Hepatocyte (in vitro differentiated cells): ENCODE measurements at places on chromosomes 12 and 14.
A peak's percentile ranks its signal among the peaks of the same experiment; 100 is the strongest.

DNA sequence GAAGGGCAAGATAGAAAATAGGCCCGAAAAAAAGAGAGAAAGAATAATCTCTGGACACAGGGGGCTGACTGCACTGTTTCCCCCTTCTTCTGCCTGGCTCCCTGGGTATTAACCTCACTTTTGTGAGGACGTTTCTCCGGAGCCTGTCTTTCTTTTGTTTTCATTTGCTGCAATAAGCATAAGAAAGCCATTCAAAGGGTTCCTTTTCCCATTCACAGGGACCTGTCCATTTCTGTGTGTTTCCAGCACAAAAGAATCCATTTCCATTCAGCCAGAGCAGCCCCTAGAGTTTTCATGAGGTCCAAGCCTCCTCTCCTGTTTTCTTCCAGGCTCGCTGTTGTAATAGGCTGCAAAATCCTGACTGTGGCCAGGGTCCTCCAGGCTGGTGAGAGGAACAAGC lies 16.8 kb downstream of the PLXNC1 start:
- DNase-seq = no peak

- no peak for DNase-seq
Measured at GRCh38 chr12:92582475-92582874, 120.3 kb upstream of the PLEKHG7 start.

DNA sequence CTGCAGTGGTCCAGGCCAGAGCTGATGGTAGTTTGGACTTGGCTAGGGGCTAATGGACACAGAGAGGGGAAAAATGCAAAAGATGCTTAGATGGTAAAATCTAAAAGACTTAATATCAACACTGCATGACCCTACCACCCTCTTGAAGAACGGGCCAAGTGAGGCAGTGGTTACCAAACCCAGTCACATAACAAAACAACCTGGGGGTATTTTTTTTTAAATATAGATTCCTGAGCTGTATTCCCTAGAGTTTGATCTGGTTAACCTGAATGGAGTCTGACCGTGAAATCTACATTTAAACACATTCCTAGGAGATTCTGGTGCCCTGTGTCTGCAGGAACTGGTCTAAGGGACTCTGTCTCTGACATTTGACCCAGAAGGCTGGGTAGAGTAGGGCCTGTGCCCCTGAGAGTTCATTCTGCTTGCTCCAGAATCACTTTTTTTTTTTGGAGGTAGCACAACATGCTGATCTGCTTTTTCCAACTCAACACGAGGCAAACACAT lies 15.7 kb downstream of the ABHD4 start:
- DNase-seq = no peak

- no peak for DNase-seq
Measured at GRCh38 chr14:23127861-23128260, 8.8 kb upstream of the CEBPE start.

GRCh38 chr12:71230542-71230941 lies 72.7 kb upstream of the TSPAN8 start:
- no peak for DNase-seq

- peak; percentile 44 for DNase-seq
Measured at GRCh38 chr12:6684609-6685008, 4.6 kb downstream of the ZNF384 start.

- DNase-seq = peak; percentile 32
Measured at GRCh38 chr12:118357257-118358007, 15.3 kb downstream of the TAOK3 start.

GRCh38 chr14:96576937-96577336 lies 74.8 kb downstream of the PAPOLA start:
- DNase-seq = no peak

DNA sequence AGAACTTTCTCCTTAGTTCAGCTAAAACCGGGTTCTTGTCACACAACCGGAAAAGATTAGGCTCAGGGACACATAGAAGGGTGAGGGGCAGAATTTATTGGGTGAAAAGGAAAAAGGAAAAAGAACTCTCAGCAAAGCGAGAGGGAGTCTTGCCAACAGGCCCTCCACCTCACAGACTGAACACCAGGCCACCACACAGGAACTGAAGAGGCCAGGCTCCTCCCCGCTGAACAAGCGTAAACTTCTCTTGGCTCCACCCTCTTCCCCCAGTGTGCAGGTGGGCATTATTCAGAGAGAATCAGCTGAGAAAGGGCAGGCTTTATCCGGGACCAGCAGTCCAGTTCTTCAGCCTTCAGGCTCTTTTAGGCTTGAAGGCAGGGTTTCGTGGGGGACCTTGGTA lies 125.6 kb upstream of the FGD4 start:
- peak; percentile 55 for DNase-seq

- no peak for DNase-seq
Measured at GRCh38 chr12:23421556-23421955, 527.9 kb downstream of the SOX5 start.

DNA sequence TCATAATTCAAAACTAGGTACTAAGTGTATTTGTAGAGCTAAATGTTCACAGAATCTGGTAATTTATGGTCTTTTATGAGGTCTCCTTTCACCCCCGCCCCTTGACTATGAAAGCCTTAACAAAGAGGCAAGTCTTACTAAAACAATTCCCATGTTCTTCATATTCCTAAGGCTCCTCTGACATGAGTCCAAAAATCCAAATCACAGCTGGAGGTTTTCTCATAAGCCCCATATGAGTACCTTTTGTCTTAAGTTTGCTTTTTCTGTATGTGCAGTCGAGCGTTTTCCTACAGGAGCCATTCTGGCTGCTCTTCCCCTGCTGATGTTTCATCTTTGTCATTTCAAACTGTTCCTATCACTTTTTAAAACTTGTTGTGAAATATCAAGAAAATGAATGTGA lies 55.2 kb downstream of the SIX1 start:
- no peak for DNase-seq

- DNase-seq = no peak
Measured at GRCh38 chr12:13962699-13963098, 18.7 kb downstream of the GRIN2B start.

DNA sequence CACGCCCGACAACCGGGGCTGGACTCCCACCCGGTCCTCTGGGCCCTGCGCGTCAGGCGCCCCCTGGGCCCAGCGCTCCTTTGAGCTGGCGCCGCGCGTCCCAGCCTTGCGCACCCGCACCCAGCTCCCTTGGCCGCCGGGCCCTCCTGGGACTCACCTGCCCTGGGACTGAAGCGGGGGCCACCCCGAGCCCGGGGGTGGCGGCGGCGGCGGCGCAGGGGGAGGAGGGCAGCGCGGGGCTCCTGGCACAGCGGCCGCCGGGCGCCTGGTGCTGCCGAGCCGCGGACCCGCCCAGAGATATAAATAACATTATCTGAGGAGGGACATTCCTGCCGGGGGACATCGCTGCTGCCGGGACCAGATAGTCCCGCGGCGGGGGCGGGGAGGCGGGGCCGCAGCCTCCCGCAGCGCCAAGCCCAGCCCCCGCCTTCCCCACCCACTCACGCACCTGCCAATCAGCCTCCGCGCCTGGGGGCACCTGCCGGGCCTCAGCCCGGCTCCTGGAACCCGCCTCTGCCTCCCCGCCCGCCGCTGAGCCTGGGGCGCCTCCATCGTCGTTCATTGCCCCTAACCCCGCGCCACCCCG lies at the start of gene SPTB:
Gene SPTB, minus strand, starts transcription at position 273 of the 586 bp plus-strand sequence. CDS start 56,813 bp downstream, outside the sequence.
- DNase-seq = peak; percentile 60

DNA sequence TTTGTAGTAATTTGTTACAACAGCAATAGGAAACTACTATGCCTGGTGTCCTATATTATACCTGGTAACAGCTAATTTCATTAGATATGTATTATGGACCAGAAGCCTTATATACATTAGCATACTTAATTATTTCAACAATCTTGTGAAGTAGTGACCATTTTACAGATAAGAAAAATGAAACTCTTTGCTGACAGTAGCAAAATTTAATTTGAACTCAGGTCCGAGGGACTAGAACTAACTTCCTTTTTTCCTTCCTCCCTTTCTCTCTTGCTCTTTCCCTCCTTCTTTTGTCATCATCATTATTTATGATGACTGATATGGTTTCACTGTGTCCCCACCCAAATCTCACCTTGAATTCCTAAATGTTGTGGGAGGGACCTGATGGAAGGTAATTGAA lies 482.0 kb downstream of the SNAPC1 start:
- DNase-seq = no peak

DNA sequence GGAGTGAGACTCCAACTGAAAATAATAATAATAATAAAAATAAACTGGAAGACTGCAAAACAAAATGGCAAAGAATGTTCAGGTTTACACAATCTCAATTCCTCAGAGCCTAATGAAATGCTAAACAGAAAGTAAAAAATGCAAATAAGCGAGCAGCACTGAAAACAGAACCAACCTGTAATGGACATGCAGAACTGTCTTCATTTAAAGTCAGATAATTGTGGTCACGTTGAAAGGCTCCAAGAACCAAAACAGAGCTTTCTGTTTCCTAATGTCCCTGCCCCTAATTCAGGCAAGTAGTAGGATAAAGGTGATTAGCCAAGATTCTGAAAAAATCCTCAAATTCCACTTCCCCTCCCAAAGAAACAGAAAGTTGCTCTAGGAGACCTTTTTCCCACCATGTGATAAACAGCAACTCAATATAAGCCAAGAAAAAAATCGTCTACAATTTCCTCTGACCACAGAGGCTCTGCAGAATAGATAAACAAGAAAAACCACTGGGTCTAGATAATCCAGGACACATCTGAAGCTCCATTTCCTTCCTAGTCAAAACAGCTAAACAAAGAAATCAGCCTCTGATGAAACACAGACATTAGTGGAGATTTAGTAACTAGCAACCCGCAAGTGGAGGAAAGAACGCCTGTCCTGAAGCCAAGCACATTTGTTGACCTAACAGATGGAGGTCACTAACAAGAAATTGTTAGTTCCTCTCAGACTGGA lies 3.0 kb downstream of the MIS18BP1 start:
- DNase-seq = peak; percentile 45

GRCh38 chr14:68879841-68880575 lies 87.1 kb upstream of the ZFP36L1 start:
- no peak for DNase-seq

DNA sequence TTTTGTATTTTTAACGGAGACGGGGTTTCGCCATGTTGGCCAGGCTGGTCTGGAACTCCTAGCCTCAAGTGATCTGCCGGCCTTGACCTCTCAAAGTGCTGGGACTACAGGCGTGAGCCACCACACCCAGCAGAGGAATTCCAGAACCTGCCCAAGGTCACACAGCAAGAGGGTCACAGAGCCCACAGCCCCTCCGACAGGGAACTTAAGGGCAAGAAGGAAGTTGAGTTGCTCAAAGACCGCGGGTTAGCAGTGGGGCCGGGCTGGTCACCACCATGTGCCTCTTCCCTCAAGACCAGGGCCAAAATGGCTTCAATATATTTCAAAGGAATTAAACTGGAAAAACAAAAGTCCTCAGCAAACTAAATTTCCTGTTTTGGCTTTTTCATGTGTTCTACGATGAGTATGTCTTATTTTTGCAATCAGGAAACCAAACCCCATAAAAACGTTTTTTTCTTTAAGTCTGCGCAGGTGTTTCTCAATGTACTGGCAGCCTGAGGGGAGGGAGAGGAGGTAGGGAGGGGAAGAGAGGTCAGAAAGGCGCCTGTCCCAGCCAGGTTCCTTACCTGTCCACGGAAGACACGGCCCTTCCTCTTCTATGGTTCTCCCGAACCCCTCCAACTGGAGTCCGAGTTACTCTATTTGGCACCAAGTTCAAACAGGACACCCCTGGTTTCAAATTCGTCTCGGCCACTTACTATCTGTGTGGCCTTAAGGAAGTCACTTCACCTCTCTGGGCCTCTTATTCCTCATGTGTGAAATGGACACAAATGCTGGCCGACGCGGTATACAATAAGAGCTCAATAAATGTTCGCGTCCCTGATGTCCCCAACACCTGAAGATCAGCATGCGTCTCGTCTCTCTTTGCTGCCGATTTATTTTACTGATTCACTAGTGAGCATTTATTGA lies 778 bp downstream of the SLC8B1 start:
- DNase-seq = no peak

- DNase-seq = peak; percentile 80
Measured at GRCh38 chr12:74021937-74022336, 515.7 kb upstream of the ATXN7L3B start.

DNA sequence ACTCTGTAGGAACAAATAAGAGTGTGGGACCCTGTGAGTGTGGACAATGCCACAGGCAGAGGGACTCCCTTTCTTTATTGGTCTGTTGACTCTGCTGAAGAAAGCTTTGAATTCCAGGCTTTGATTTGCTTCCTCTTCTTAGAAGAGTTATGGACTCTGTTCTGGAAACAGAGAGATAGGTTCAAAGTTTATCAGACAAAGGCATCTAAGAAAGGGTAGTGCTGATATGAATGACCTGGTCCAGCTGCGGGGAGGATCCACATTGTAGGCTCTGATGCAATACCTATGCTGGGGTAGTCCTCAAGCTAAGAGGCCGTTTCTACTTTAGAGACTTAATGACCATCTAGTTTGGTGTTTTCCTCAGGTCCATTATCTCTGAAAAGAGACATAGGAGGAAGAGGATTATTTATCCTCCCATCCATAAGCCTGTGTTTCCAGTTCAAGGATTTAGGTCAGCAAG lies 10.7 kb upstream of the IKZF4 start:
- DNase-seq = no peak

DNA sequence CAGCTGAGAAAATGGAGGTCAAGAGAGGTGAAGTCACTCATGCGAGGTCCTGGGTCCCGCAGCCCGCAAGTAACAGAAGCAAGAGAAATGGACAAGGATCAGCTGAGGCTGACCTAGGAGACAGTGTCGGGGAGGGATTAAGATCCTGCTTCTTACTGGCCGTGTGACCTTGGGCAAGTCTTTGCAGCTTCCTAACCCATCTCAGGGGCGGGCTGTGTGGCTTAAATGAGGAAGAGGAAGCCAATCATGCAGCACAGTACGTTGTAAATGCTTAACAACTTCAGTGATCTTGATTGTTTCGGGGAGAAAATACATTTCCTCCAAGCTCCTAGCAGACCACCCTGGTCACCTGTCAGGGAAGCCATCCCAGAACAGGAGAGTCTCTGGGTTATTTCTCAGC lies 7.1 kb upstream of the PGF start:
- DNase-seq = no peak

DNA sequence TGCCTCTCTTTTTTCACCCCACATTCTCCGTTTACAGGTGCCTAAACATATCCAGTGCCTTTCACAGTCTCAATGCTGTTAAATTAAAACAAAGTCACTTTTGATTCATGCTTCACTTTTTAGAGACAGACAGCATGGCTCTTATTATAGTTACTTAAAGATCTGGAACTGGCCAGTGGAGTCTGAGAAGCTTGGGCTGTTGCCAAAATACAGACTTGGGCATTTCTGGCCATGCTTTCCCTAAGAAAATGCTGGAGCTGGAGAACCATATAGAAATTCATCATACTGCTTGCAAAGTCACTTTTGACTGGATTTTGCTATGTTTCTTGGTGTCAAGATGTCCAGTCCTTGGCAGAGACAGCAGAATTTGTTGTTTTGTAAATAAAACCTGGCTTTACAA lies 12.2 kb upstream of the GPR68 start:
- DNase-seq = peak; percentile 35

DNA sequence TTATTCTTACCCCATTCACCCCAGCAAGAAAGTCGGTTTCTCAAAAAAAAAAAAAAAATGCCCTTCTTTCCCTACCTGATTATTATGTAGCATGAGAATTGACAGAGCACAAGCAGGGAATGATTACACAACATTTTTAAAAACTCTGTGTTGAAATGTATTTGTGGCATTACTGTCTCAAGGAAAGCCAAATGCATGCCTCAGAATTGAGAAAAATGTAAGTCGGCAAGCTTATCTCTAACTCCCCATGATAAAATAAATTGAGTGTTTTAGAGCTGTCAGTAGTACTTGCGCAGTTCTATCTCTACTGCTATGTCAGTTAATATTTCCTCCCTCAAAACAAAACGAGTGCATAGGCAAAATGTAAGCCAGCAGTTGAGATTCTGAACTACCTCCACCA lies 25.7 kb downstream of the ANO4 start:
- no peak for DNase-seq
